T-cell (primary cell): ENCODE measurements at places on chromosomes 6 and 20.
A peak's percentile ranks its signal among the peaks of the same experiment; 100 is the strongest.

DNA sequence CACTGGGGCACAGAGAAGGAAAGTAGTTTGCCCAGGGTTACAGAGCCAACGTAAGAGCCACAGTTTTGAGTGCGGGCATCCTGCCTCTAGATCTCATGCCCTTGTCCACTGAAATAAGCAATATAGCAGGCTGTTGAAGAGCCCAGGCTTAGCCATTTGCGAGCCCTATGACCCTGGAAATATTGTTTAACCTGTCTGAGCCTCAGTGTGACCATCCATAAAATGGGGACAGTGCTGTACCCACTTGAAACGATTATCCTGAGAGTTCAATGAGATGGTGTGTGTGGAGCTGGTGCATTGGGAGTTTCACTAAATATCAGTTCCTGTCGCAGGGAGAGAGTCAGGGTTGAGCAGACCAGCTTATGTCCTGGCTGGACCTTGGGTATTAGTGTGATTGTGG lies 173.1 kb upstream of the KCNG1 start:
- no peaks in the 10 kb centered on the region for H3K36me3 ChIP-seq
- no peak overlapping the region for H3K4me3 ChIP-seq
- no peaks in the 10 kb centered on the region for H3K4me1 ChIP-seq
- DNase-seq: no peak
- H3K27me3 ChIP-seq: no peaks in the 10 kb centered on the region
- no peak overlapping the region for H3K27ac ChIP-seq

DNA sequence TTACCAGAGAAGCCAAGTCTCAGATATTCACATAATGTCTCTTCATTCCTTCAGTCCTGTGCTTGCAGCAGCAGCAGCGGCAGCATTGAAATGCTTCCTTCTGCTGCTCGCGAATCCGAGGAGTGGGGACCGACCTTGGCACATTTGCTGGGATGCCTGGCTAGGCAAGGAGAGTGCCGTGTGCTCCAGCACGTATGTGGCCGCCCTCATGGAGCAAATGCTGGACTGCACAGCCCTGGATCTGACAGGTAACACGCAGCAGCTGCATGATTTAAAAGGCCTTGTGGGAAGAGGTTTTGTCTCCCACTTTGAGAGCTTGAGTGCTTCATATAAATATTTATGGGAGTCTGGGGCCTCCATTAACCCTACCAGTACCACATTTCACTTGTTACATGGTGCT lies 9.9 kb downstream of the MAFB start:
- no peaks in the 10 kb centered on the region for H3K4me1 ChIP-seq
- H3K27ac ChIP-seq: no peak overlapping the region
- peaks cover 32% of the 10 kb centered on the region for H3K27me3 ChIP-seq
- DNase-seq: no peak
- H3K4me3 ChIP-seq: no peak overlapping the region

DNA sequence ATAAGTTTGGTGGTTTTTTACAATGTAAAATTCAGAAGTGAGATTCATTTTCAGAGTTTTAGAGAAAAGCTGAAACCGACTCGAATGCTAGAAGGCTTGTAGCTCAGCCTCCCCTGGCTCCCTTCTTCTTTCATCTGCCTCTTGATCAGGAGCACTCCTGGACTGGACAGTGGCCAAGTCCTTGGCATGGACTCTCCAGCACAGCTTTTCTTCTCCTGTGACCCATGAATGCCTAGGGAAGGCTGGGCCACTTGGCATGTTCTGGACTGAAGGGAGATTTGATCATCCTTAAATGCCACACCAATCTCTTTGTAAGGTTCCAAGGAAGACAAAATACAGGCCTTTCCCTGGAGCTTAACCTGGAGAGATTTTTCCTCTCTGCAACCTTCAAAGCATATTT lies 384.0 kb upstream of the SASH1 start:
- H3K4me3 ChIP-seq: no peak overlapping the region
- H3K36me3 ChIP-seq: no peaks in the 10 kb centered on the region
- H3K4me1 ChIP-seq: no peaks in the 10 kb centered on the region
- H3K27ac ChIP-seq: no peak overlapping the region
- no peak for DNase-seq

GRCh38 chr20:61304750-61305149 lies 52.7 kb downstream of the CDH4 start:
- no peak for DNase-seq
- no peak overlapping the region for H3K27ac ChIP-seq
- H3K4me3 ChIP-seq: no peak overlapping the region
- no peaks in the 10 kb centered on the region for H3K4me1 ChIP-seq
- no peaks in the 10 kb centered on the region for H3K36me3 ChIP-seq

DNA sequence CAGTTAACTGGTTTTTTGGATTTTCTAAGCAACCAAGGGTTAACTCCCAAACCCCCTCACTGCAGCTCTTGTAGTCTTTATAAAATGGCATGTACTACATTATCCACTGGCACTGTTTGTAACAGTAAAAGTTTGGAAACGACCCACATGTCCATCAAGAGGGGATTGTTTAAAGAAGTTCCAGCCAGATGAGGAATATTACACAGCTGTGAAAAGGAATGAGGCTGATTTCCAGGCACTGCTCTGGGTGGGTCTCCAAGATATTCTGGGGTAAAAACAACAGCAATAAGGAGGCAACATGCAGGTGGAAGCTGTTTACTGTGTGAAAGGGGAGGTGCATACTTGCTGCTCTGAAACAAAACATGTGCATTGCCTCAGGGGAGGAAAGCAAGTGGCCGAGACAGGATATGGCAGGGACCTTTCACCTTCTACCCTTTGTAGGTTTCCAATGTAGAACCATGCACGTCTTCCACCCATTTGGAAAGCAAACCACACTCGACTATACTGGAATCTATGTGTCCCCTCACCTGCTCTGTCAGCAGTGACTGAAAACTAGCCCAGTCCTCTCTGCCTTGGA lies 51.9 kb downstream of the GRM4 start:
- H3K27ac ChIP-seq: no peak overlapping the region
- no peaks in the 10 kb centered on the region for H3K36me3 ChIP-seq
- no peak overlapping the region for H3K4me3 ChIP-seq
- peaks cover 2% of the 10 kb centered on the region for H3K27me3 ChIP-seq

- no peak overlapping the region for H3K4me3 ChIP-seq
Measured at GRCh38 chr6:135922174-135922573, 70.7 kb downstream of the PDE7B start.

DNA sequence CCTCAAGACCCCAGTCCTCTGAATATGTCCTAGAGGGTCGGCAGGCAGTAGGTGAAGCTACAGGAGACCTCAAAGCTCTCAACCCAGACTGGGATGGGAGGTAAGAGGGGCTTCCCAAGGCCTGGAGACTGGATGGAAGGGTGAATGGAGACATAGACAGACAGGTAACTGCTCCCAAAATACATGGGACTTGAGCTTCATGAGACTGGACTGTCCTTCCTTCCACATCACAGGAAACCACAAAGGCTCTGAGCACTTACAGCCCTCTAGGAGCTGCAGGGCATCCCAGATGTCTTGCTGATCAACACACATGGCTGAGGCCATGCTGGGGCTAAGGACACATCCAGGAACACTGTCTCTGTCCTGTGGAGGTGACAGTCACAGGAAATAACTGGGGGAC lies 11.6 kb downstream of the HSPA12B start:
- no peak overlapping the region for H3K4me3 ChIP-seq
- peaks cover 54% of the 10 kb centered on the region for H3K27me3 ChIP-seq
- H3K36me3 ChIP-seq: no peaks in the 10 kb centered on the region
- DNase-seq: no peak
- no peak overlapping the region for H3K27ac ChIP-seq
- H3K4me1 ChIP-seq: no peaks in the 10 kb centered on the region

- no peak overlapping the region for H3K27ac ChIP-seq
- H3K4me3 ChIP-seq: no peak overlapping the region
- H3K4me1 ChIP-seq: no peaks in the 10 kb centered on the region
- H3K36me3 ChIP-seq: no peaks in the 10 kb centered on the region
- H3K27me3 ChIP-seq: no peaks in the 10 kb centered on the region
Measured at GRCh38 chr6:142738035-142738396, 207.0 kb downstream of the HIVEP2 start.

DNA sequence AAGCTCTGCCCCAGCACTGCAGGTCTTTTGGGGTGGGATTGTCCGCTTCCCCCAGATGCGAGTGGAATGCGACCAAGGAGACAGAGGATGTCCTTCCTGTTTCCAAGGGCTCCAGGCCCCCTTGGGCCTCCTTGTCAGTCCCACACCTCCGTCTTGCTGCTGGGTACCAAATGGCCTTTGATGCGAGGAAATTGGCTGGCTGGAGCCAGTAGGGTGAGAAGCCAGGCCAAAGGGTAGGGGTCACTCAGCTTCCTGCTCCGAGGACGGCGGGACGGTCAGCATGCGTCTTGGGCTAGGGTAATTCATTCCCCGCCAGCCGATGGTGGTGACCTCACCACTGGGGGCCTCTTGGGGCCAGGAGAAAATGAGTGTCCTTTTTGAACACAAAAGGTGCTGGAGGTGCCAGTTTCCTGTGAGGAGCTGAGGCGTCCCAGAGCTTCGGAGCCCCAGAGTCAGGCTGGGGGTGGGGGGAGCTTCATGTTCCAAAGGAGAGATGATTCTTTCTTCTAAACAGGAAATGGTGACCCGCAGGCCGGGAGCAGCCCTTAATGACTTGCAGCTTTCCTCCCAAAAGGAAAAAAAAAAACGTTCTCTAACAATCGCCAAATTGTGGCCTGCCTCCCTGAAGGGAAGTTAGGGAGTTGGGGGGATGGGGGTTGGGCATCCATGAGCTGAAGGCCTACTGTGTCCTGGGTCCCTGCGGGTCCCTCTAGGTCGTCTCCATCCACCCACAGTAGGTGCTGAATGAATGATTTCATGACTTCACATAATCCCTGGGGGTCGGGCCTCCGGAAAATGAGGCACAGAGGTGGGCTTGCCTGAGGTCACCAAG lies 6.7 kb downstream of the SNAI1 start:
- no peaks in the 10 kb centered on the region for H3K36me3 ChIP-seq
- no peak overlapping the region for H3K4me3 ChIP-seq
- H3K27me3 ChIP-seq: peaks cover 18% of the 10 kb centered on the region
- DNase-seq: no peak

- no peak overlapping the region for H3K4me3 ChIP-seq
- DNase-seq: no peak
- H3K4me1 ChIP-seq: no peaks in the 10 kb centered on the region
Measured at GRCh38 chr20:2000285-2000684, 6.4 kb upstream of the PDYN start.

GRCh38 chr20:1431158-1431557 lies 35.5 kb downstream of the NSFL1C start:
- no peak overlapping the region for H3K27ac ChIP-seq
- peaks cover 9% of the 10 kb centered on the region for H3K4me1 ChIP-seq
- H3K4me3 ChIP-seq: no peak overlapping the region
- no peak for DNase-seq

DNA sequence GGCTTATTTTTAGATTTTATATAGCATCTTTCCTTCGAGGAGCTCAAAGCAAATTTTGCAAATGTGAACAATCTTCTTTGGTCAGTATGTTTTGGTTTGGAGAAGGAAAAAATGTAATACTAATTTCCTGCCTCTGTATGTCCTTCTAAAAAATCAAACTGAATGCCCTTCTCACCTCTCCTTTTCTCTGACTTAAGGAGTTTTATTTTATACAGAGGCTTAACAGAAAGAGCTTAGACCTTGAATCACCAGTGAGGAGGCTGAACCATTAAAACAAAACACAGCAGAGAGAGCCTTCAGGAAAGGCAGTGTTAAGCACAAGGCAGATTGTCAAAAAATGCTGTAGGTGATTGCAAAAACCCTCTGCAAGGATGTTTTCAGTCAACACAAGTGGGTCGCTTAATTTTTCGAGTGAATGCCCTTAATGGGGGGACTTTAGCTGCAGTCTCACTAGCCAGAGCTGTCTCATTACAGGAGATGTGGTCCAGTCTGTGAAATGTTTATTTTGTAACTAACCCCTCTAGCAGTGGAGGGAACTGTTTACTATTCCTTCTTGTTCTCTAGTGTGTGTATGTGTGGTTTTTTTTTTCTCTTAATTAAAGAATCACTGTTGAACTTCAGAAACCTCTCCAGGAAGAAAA lies 481.3 kb upstream of the CITED2 start:
- no peak for DNase-seq
- no peak overlapping the region for H3K4me3 ChIP-seq
- no peaks in the 10 kb centered on the region for H3K27me3 ChIP-seq

DNA sequence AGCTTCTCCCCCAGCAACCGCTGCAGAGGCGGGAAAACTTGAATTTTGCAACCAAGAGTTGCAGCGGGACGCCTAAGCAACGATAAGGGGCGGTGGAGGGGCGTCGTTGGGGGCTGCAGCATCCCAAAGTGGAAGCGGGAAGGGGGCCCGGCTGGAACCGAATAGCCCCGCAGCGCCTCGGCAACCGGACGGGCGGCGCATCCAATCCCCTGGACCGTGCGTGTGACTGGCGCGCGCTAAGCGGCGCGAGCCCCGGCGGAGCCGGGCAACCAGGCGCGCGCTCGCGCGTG lies 670 bp upstream of the PARD6B start:
- peak overlapping the region; percentile 33 for H3K27ac ChIP-seq
- no peak for DNase-seq
- no peaks in the 10 kb centered on the region for H3K27me3 ChIP-seq
- H3K4me3 ChIP-seq: peak overlapping the region; percentile 64

GRCh38 chr20:42747765-42748411 lies 441.8 kb downstream of the PTPRT start:
- DNase-seq: no peak
- H3K4me1 ChIP-seq: no peaks in the 10 kb centered on the region

GRCh38 chr6:149166747-149167146 lies 150.8 kb upstream of the TAB2 start:
- H3K27me3 ChIP-seq: peaks cover 3% of the 10 kb centered on the region
- peak overlapping the region; percentile 9 for H3K27ac ChIP-seq
- no peaks in the 10 kb centered on the region for H3K36me3 ChIP-seq
- no peak overlapping the region for H3K4me3 ChIP-seq
- H3K4me1 ChIP-seq: peaks cover 31% of the 10 kb centered on the region

- H3K27ac ChIP-seq: no peak overlapping the region
- no peaks in the 10 kb centered on the region for H3K27me3 ChIP-seq
- no peak for DNase-seq
- H3K36me3 ChIP-seq: no peaks in the 10 kb centered on the region
- no peak overlapping the region for H3K4me3 ChIP-seq
Measured at GRCh38 chr6:155521719-155522118, 66.1 kb upstream of the NOX3 start.

DNA sequence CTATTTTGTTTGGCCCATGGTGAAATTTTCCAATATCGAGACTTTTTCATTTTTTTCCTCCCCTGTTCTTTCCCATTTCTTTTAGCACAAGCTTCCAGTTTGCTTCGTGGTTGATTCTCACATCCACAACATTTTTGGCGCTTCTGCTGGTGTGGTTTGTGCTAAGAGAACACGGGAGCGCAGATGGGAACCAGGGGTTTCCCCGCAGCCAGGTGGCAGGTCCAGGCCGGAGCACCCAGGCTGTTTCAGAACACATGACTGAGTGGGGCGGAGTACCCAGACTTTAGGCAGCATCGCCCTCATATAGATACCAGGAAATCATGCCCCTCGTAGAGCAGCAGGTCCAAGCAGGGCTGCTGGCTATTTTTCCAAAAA lies 58.0 kb downstream of the SYTL3 start:
- H3K36me3 ChIP-seq: peaks cover 16% of the 10 kb centered on the region
- no peak overlapping the region for H3K27ac ChIP-seq
- no peak overlapping the region for H3K4me3 ChIP-seq
- DNase-seq: no peak
- peaks cover 16% of the 10 kb centered on the region for H3K4me1 ChIP-seq

GRCh38 chr20:4084721-4085120 lies 69.4 kb upstream of the RNF24 start:
- no peak overlapping the region for H3K4me3 ChIP-seq
- no peaks in the 10 kb centered on the region for H3K36me3 ChIP-seq
- H3K27me3 ChIP-seq: peaks cover 4% of the 10 kb centered on the region
- H3K27ac ChIP-seq: no peak overlapping the region
- H3K4me1 ChIP-seq: peaks cover 9% of the 10 kb centered on the region

GRCh38 chr20:63259734-63260460 lies 5.6 kb upstream of the NKAIN4 start:
- H3K27me3 ChIP-seq: peaks cover 86% of the 10 kb centered on the region
- peaks cover 8% of the 10 kb centered on the region for H3K4me1 ChIP-seq
- no peaks in the 10 kb centered on the region for H3K36me3 ChIP-seq
- H3K4me3 ChIP-seq: no peak overlapping the region
